Mammary epithelial cell (primary cell): ENCODE measurements at places on chromosomes 5 and 9.

GRCh38 chr5:127400539-127400938 lies 109.9 kb downstream of the MEGF10 start:
- peak; percentile 0 for DNase-seq

DNA sequence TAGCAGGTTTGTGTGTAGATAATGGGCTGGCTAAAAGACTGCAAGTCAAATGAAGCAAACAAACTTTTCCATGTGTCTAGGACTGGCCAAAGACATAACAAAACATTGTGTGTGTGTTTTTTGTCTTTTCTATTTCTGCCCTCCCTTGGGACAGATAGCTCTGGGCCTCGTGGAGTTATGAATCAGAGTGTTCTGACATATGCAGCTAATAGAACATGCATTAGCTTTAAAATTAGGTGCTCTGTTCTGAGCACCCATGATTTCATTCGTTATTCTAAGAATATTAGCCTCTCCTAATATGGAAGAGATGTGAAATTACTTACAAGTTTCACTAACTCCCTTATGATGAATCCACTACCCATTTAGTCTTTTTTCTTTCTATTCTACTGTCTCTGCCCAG lies 367.3 kb upstream of the PAPPA start:
- DNase-seq = peak; percentile 7

DNA sequence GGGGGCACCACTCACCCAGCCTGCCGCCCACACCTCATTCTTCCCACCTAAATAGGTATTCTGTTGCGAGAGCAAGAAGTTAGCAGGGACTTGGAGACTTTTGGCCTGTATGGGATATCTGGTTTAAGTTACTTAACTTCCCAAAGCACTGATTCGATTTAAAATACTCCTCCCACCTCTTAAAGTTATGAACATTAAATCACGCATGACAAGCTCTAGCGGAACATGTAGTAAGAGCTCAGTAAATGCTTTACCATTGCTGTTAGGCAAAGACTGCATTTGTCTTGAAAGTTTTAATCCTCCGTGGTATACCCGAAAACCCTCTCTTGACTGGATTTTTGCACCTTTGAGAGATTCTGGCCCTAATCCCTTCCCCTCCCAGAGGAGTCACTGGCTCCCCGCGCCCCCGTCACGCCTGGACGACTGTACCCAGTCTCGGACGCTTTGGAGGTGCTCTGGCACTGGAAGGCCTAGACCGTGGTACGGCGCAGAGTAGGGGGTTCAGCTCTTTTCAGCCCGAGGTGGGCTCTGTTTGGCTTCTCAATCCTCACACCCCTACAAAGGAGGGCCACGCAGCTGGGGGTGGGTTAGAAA lies 4.4 kb downstream of the GDNF start:
- no peak for DNase-seq

- no peak for DNase-seq
Measured at GRCh38 chr9:88312517-88313103, 75.6 kb upstream of the SPIN1 start.

- DNase-seq = no peak
Measured at GRCh38 chr5:31449174-31449573, 82.7 kb downstream of the DROSHA start.

- no peak for DNase-seq
Measured at GRCh38 chr5:96387616-96388015, 45.4 kb downstream of the PCSK1 start.

DNA sequence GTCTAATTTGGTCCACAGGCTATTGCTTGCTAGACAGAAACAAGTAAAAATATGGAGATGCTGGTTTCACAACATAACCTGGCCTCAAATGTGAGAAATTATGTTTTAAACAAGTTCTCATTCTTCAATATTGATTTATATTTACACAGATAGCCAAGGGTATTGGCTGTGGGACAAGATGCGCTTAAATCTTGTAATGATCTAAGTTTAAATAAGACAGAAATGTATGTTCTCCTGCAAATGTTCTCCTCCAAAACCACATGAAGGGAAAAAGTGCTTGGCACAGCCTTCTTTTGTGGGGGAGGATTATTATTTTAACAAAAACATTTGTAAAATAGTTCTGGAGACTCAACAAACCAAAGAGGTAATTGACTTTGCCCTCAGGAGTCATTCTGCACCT lies 356.0 kb downstream of the DMAC1 start:
- DNase-seq = peak; percentile 11

DNA sequence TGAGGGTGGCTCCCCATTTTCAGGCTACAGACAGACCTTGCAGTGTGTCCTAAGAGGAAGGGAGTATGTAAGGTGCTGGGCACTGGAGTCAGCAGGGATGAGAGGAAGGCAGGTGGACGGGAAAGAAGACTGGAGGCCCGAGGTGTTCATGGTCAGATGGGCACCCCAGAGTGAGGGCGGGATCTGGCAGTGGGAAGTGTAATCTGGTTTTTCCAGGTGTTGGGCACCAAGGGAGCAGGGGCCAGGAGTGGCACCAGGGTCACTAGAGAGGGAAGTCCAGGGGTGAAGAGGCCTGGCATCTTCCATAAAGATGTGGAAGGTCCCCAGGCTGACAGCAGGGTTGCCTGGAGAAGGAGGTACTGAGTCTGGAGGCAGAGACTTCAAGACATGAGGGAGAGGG lies 29.7 kb downstream of the PITX1 start:
- DNase-seq = no peak

- no peak for DNase-seq
Measured at GRCh38 chr5:5318426-5319190, 103.9 kb upstream of the ICE1 start.

- DNase-seq = no peak
Measured at GRCh38 chr9:81141961-81142360, 547.4 kb downstream of the TLE1 start.

GRCh38 chr5:168583742-168584482 lies 4.7 kb upstream of the PANK3 start:
- no peak for DNase-seq

DNA sequence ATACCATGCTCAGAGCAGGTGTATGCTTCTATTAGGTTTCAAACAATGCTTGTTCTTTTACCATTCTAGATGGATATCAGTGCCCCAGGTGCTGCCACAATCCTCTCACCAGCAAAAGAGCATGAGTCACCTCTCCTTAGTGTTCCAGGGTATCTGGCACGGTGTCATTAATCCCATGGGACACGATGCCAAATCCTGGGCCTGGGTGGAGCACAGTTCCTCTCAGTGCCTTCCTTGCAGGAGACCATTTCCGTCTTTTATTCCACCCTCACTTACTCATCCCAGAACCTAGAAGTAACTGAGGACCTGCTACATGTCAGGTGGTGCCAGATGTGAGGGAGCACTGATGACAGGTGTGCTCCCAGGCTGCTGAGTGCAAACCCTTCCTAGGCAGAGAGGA lies 1.3 kb upstream of the OR13J1 start:
- peak; percentile 73 for DNase-seq

- no peak for DNase-seq
Measured at GRCh38 chr5:95518417-95518816, 36.4 kb downstream of the SKIC3 start.

DNA sequence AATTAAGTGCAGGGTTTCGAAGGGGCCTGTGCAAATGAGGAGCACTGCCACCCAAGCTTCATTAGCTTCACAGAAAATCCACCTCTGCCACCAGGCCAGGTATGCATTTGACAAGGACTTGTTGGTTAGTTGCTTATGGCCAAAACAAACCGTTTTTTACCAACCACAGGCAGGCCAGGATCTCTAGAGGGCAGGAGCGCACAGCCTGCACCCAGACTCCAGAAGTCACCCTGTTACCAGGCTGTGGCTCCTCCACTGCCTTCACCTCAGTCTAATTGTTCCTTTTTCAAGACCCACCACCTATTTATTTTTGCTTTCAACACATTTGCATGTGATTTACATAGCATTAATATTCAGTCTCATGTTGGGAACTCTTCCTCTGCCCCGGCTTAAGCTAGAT lies 78.3 kb upstream of the HSPA9 start:
- peak; percentile 30 for DNase-seq

DNA sequence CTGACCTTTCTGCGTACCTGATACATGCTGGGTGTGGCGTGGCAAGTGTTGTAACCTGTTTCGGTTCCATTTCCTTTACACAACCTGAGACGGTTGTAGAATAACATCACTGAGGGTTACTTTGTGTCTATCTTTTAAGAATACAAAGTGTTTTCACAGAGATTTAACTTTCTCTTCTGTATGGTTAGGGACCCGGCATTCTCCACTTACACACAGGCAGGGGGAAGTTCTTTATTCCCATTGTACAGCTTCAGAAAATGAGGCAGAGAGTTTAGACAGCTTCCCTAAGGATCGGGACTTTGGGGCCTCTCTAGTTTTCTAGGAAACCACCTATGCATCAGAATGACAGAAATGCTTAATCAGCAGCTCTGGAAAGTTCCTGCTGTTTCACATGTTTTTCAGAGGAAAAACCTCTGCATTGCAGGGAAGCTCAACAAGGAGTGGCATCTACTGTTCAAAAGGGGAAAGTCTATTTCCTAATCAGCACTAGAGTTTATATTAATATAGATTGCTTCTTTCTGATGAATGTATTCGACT lies 41.3 kb downstream of the CAST start:
- peak; percentile 85 for DNase-seq

GRCh38 chr5:14463629-14464028 lies 118.0 kb upstream of the OTULINL start:
- peak; percentile 72 for DNase-seq

GRCh38 chr5:142597546-142598337 lies 88.1 kb downstream of the FGF1 start:
- DNase-seq = peak; percentile 93

DNA sequence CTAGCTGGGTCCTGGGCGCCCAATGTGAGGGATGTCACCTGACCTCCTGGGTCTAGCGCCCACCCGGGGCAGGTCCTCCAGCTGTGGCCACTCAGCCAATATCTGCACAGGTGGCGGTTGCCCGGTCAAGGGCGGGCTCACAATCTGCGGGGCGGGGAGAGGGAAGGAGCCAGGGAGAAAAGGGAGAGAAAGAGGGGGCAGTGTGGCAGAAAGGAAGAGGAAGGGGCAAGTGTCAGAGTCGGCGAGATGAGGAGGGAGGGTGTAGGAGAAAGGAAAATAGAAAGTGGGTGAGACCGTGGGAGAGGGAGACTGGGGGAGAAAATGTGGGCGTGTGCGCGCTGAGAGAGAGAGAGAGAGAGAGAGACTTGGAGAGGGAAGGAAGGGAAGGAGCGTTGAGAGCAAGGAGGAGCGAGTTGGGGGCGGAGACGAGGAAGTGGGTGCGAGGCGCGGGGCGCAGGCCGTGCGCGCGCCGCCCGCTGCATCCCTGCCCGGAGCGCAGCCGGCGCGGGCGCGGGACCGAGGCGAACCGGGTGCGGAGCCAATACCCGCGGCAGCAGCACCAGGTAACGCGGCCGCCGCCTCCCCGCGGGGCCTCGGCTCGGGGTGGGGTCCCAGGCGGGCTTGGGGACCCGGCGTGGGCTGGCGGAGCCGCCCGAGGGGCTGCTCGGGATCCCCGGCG lies at the start of gene HRH2:
HRH2 (plus strand) TSS at position 479 of the 679 bp plus-strand sequence. CDS start 25,163 bp downstream, outside the sequence.
- peak; percentile 14 for DNase-seq

DNA sequence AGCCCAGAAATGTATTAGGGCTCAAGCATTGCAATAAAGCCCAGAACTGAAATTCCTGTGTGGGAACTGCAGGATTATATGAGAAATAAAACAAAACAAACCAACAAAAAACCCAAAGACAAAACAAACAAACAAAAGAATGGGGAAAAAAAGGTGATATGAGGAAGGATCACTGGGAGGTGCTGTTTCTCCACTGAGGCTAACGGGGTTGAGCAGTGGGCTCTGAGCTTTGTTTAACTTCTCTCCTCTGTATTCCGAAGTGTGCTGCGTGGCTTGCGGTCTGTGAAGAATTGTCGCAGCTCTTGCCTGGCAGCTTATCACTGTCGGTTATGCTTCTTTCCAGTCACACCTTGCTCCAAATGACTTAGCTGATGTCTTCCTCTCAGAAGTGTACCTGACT lies 106.3 kb downstream of the TENT4A start:
- no peak for DNase-seq
